ENCODE measurements at places on chromosomes 2 and 18. TPM values are rescaled to one million over a fixed set of nuclear protein-coding genes. Genes with fewer than 3 reads are reported as not detected.

GRCh38 chr2:222866358-222866960 lies 5.6 kb downstream of the ACSL3 start:
- no peak for DNase-seq

GRCh38 chr2:197782126-197782525 lies 3.0 kb downstream of the BOLL start:
- DNase-seq: no peak

GRCh38 chr2:13543550-13543949 lies 826.8 kb downstream of the TRIB2 start:
- no peak for DNase-seq

DNA sequence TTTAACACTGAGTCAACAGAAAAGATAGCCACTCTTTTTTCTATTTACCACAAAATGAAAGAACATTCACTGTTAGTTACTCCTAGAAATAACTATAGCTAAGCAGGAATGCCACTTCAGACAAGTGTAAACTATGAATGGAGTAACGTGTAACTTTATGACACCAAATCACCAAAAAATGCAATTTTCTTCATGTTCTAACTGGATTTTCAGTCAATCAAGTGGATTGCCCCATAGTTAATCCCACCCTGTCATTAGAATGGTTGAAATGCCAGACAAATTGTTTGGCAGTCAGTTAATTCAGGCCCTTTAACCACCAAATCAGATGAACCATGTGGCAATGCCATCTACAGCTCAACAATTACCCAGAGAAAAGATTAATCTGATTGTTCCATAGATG lies 9.9 kb downstream of the EPHA4 start:
- no peak for DNase-seq

DNA sequence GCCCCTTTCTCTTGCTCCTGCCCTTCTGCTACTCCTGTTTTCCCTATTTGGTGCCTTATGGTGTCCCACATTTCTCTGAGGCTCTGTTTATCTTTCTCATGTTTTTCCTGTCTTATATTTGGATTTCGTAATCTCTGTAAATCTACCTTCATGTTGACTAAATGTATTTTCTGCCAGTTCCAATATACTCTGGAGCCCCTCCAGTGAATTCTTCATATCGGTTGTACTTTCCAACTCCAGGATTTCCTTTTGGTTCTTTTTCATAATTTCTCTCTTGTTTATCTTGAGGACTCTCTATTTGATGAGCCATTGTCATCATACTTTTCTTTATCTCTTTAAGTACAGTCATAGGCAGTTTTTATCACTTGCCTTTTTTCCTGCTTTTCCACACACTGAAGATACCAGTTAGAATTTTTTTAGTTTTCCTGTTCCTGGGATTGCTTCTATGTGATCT lies 19.1 kb downstream of the SCLY start:
- DNase-seq: no peak

DNA sequence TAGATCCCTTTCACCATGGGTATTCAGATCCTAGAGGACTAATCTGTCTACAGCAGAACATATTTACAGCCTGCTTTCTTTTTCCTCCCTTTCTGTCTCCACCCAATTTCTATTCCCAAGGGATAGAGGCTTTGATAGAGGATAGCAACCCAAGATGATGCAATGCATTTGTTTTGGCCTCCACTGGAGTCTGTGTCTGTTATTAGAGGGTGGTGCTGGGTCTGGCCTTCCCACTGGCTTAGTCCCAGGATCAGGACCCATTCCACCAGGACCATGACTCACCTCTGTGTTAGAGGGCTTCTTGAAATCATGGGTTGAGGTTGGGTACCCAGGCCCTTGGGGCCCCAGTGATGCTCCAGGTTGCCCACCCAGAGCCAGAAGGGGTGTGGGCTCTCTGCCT lies 239.7 kb upstream of the TNP1 start:
- DNase-seq: no peak

DNA sequence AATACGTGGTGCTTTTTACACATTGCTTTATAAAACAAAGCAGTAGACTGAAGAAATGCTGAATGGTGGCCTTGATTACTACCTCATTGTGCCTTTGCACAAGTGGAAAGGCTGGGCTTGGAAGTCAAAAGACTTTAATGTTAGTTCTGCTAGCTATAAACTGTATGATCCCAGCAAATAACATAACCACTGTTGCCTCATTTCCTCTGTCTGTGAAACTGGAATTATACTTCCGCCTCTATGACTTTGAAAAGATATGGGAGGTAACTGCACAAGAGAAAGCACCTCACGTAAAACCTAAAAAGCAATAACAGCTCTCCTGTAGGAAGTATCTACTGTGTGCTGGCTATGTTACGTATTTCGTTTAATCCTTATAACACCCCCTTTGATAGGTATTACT lies 43.4 kb upstream of the DSC1 start:
- DNase-seq: no peak

GRCh38 chr18:68176901-68177300 lies 538.0 kb downstream of the TMX3 start:
- no peak for DNase-seq

GRCh38 chr2:179886-180285 lies 83.9 kb downstream of the SH3YL1 start:
- no peak for DNase-seq

- DNase-seq: peak; percentile 58
These were observed 90.4 kb upstream of the EML6 start for GRCh38 chr2:54632733-54633692.

- no peak for DNase-seq
These were observed 23.4 kb downstream of the ZNF516 start for GRCh38 chr18:76471593-76471992.

GRCh38 chr2:216792222-216793021 lies 67.4 kb downstream of the TNP1 start:
- no peak for DNase-seq

DNA sequence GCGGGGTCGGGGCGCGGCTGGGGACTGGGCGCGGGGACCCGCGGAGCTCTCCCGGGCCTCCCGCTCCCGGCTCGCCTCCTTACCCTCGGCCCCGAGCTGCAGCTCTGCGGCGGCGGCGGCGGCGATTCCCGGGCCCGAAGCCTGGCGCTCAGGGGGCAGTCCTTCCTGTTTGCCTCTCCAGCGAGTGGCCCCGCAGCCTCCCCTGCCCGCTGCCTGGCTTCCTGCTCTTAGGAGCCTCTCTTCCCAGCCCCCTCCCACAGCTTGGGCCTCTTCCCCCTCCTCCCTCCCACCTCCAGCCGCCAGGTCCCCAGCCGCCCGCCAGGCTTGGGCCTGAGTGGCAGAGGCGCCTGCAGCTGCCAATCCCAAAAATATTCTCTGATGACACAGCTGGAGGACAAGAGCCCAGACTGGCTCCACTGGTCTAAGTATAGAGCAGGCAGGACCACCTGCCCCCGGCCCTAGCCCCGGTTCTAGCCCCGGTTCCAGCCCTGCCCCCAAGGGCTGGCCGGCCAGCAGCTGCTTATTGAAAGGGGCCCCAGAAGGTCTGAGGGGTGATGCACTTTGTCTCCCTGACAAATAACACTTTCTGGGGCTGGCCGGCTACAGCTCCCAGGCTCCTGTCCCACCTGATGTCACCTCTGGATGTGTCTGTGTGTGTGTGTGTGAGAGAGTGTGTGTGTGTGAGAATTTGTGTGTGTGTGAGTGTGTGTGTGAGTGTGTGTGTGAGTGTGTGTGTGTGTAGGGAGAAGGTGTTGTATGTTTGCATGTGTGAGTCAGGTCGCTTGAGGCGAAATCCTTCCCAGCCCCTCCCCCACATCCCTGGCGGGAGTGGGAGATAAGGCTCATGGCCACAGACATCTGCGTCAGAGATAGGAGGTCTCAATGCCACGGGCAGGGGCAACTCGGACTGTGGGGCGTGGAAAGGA lies at the start of gene OBSL1:
Gene OBSL1, minus strand, starts transcription at position 229 of the 926 bp plus-strand sequence. CDS start 307 bp downstream, outside the sequence.
- peak; percentile 66 for DNase-seq

DNA sequence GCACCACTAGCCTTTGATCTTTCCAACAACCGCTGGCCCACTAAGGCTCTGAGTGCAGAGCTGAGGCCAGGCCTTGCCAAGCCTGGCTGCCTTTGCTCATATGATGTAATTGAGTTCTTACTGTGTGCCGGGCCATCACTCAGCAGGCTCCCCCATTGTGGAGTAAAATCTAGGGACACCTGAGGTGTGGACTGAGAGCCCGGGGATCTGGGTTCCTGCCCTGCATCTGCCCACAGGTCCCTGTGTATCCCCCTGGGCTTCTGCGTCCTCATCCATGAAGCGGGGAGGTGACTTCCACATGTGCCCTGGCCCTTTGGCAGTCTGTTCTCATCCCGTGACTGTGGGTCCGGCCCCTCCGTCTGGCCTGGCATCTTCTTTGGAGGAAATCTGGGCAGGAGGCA lies 33.8 kb downstream of the GREB1 start:
- no peak for DNase-seq

DNA sequence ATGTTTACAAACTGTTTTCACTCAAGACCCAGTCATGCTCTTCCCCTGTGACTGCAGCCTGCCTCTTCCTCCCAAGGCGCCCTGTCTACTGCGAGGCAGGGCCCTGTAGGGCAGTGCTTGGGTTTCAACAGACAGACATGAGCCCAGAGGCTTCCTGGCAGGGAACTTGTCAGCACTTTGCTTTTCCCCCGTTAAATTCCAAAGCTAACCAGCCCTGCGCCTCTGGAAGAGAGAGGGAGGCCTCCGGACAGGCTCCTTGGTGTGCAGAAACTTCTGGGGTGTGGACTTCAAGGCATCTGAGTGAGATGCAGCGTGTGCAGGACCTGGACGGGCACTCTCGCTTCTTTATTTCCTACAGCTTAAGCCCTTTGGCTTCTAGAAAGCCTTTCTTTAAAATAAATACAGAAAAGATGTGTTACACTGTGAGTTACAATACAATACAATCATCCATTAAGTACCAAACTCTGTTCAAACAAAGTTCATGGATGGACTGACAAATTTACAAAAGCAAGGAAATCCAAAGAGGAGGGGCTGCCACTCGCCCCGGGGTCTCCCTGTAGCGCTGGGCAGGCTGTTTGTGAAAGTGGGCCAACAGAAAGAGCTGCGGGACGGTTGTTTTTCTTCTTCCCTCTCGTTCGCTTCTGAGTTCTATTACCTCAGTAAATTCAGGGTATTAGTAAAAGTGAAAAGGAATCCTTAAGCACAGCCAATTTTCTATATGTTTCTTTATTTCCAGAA lies 8.8 kb upstream of the ZNF516 start:
- no peak for DNase-seq

- DNase-seq: peak; percentile 23
These were observed 62.5 kb downstream of the ONECUT2 start for GRCh38 chr18:57497372-57498294.

GRCh38 chr2:147872967-147873366 lies 28.1 kb downstream of the ACVR2A start:
- DNase-seq: no peak

DNA sequence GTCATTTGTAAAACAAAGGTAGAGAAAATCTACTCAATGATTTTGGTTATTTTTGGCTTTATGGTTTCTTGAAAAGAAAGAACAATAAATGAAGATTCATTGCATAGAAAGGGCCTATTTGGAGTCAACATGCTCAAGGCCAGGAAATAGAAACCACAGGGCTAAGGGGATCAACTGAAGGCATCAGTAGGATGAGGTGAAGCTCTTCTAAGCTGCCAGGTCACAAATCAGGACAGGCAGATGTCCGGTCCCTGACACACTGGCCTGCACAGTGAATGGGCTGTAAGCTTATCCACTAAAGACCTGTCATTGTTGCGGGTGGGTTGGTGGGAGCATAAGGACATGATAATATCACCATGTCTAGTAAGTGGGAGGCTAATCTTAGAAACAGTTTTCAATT lies 31.6 kb upstream of the RNF138 start:
- no peak for DNase-seq

DNA sequence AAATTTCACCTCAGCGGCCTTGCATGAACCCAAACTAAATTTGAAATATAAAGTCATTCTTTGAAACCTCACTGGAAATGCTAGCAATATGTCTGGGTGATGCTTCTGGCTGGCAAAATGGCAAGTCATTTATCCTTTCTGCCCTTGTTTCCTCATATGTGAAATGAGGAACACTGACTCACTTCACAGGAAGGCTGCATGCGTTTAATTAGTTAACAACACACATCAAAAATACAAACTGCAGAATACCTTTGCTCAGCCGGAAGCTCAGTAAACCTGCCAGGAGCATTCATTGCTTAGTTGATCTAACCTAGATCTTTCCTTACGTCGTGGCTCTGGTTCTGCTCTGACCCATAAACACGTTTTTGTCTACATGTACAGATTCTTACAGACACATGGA lies 214.2 kb upstream of the ACVR2A start:
- no peak for DNase-seq

DNA sequence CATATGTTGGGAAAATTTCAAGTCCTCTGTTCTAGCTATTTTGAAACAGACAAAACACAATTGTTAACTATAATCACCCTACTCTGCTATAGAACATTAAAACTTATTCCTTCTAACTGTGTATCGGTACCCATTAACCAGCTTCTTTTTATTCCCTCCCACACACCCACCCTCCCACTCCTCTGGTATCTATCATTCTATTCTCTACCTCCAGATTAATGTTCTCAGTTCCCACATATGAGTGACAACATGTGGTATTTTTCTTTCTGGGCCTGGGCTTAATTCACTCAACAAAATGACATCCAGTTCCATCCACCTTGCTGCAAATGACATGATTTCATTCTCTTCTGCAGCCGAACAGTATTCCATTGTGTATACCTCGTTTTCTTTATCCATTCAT lies 43.3 kb downstream of the EXOC6B start:
- DNase-seq: no peak

DNA sequence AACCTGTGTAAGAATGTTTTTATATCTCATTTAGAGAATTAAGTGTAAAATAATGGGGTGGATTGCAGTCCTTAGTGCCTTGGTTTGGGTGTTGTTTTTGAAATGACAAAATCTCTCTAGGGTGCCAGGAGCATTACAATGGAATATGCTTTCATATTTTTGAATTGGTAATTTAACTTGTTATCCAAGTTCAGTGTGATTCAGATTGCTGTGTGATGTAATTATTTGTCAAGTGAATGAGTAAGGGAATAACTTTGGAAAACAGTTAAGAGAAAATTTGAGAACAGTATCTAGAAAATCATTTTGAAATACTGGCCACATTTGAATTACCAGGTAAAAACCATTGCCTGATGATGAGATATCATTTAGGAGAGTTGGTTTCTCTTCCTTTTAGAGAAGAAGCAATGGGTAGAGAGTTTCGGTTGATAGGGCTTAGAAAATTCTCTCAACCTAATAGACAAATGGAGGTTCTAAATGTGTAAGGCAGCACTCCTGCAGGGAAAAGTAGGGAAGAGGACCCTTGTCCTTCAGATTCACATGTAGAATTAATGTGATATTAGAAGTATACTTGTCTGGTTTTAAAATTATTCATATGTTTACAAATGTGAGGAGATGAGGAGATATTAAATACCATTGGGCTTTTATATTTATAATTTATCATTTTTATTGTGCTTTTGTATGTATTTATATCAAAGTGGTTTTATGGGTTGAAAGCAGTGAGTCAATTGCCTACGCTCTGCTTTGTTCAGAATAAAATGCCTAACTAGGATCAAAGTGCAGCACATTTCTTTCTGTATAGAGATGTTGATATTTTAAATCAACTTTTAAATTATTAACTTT lies 124.8 kb downstream of the PHLPP1 start:
- DNase-seq: no peak

NDUFV2 gene
- total RNA-seq: 227 TPM

SCG2 gene
- total RNA-seq: 4.6 TPM

DYNAP gene
- total RNA-seq: not detected

RAPGEF4 gene
- 0.07 TPM for total RNA-seq

REG3G gene
- 0.23 TPM for total RNA-seq

ERICH2 gene
- total RNA-seq: not detected

AGPS gene
- total RNA-seq: 89.0 TPM

MBP gene
- not detected for total RNA-seq

C1GALT1C1L gene
- total RNA-seq: 0.87 TPM

KIAA2012 gene
- total RNA-seq: not detected
